Central memory CD8-positive, alpha-beta T cell (primary cell): ENCODE measurements at places on chromosomes 6 and 20.

DNA sequence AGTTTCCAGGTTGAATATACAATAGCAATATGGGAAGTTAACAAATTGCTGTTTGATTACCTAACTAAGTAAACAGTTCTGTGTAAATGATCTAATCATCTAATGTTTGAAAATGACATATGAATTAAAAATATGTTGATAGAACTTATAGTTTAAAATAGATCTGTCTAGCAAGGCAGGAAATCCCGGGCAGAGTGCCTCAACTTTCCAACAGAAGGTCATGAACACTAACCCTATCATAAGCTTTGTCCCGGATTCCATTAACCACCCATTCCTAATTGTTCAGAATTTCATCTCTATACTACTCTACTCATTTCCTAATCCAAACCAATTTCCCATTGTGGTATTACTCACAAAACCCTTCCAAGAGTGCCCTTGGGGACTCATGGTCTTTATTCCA, 10.2 kb downstream of the TAAR1 start:
- DNase-seq: no peak

DNA sequence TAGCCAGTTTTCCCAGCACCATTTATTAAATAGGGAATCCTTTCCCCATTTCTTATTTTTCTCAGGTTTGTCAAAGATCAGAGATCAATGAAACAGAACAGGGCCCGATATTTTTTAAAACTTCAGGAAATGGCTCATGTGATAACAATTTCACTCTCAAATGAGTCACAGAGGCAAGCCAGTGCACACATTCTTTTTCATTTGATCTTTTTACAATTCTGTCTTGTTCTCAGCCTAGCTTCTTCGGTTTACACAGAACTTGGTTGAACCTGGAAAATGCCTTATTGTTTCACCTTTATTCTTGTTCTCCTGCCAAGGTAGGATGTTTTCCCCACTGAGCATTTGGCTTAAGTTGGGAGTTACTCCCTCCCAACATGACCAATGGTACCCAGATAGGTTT, 258.9 kb downstream of the COL12A1 start:
- DNase-seq: no peak

GRCh38 chr20:39651645-39652325, 689.6 kb downstream of the DHX35 start:
- no peak for DNase-seq

GRCh38 chr20:61611401-61612180, 359.5 kb downstream of the CDH4 start:
- DNase-seq: no peak

- no peak for DNase-seq
Measured at GRCh38 chr6:135870722-135871121, 19.2 kb downstream of the PDE7B start.
